ENCODE measurements at places on chromosomes 7 and 10.

DNA sequence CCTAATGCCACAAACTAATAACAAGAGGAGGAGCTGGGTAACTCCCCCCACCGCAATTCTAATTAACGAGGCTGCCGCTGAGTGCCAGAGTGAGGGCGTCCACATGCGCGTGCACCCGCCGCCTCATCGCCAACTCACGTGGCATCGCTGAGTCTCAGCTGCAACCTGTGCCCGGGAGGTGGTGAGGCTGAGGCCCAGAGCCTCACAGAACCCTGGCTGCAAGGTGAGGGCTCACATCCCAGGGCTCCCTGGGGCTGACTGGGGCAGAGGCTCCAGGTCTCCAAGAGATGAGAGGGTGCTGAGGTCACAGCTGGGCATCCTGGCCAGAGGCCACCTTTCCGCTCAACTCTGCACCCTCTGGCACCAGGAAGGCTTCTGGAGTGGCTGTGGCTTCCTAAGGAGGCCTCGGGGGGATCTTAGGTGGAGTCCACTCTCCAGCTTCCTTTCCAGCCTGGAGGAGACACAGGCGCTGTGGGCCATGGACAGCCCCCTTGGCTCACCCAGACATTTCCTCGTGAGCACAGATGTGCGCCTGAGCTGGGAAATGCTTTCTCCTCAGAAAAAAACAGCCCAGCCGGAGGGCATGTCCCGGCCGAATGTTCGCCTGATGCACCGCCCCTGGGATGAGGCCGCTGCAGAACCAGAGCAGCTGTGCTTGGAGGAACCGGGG is 242.6 kb downstream of the MAD1L1 start:
- peak; percentile 82 for DNase-seq

DNA sequence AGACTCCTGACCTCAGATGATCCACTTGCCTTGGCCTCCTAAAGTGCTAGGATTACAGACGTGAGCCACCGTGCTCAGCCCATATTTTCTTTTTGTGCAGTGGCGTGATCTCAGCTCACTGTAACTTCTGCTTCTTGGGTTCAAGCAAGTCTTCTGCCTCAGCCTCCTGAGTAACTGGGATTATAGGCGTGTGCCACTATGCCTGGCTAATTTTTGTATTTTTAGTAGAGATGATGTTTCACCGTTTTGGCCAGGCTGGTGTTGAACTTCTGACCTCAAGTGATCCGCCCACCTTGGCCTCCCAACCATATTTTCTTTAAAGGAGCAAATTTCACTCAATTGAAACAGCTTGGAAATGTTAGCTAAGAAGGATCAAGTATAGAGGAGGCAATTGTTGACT is 16.5 kb downstream of the GBF1 start:
- no peak for DNase-seq

GRCh38 chr7:144416341-144416740 is 12.8 kb upstream of the NOBOX start:
- DNase-seq: no peak

- no peak for DNase-seq
Measured at GRCh38 chr10:90743291-90743690, 114.5 kb downstream of the HTR7 start.

DNA sequence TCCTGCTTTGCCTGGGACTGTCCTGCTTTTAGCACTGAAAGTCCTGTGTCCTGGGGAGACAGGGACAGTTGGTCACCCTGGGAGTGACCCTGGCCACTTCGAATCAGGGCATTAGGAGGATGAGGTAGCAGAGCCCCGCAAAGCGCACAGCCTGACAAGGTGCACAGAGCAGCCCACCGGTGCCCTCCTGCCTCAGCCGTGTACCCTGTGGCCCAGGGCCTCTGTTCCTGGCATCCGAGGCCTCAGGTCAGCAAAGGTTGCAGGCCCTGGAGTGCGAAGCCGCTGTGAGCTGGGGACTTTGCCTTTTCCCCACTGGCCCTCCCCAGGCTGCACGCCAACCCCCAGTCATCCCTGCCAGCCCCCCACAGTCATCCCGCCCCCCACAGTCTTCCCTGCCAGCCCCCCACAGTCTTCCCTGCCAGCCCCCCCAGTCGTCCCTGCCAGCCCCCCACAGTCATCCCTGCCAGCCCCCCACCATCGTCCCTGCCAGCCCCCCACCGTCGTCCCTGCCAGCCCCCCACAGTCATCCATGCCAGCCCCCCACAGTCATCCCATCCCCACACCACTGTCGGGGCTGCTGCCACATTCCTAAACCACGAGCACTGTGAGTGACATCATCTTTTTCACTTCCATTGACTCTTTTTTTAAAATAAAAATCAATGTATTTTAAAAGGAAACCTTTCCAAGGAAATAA is 91.8 kb downstream of the RGS10 start:
- DNase-seq: no peak

GRCh38 chr10:80503584-80504157 is 34.0 kb upstream of the SH2D4B start:
- no peak for DNase-seq

GRCh38 chr7:99733448-99733847 is 1.5 kb downstream of the CYP3A7 start:
- DNase-seq: no peak

DNA sequence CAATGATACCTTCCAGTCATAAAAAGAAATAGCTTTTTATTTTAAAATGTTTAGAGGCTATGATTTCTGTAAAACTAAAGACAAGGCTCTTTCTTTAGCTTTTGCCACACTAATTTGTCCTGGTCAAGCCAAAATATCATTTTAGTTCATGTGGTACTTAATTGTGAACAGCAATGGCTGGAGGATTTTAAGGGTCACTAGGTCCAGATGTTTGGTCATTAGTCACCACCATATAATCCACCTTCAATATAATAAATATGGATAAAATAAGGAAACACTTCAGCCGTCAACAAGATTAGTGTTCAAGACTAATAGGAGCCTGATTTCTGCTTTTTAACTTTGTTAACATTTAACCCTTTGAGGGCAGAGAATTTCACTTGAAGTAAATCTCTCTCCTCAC is 50.0 kb upstream of the HGF start:
- DNase-seq: no peak

DNA sequence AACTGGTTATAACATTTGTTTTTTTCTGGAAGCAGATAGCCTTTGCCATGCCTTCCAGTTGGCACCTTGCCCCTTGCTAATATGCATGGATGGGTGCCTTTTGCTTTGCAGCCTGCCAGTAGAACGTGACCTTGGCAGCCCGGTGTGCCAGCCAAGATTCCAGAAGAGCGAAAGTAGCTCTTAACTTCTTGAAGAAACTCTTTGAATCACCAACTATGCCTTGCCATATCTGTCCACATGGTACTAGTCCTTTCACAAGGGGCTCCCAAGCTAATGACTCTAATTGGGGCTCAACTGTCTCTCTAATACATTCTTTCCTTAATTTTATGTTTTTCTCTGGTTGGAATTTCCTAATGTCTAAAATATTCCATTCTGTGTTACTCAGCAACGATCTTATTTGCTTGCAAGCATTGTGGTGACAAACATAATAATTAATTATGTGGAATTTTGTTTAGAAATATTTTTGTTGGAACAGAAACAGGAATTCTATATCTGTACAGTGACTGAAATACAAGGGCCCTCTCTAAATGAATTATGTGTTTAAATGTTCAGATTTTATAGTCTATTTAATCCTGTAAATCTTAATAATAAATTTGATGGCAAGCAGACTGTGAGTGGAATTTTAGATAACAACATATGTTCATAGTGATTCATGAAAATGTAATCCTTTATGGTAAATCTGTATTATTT is 45.8 kb downstream of the HDAC9 start:
- peak; percentile 49 for DNase-seq

DNA sequence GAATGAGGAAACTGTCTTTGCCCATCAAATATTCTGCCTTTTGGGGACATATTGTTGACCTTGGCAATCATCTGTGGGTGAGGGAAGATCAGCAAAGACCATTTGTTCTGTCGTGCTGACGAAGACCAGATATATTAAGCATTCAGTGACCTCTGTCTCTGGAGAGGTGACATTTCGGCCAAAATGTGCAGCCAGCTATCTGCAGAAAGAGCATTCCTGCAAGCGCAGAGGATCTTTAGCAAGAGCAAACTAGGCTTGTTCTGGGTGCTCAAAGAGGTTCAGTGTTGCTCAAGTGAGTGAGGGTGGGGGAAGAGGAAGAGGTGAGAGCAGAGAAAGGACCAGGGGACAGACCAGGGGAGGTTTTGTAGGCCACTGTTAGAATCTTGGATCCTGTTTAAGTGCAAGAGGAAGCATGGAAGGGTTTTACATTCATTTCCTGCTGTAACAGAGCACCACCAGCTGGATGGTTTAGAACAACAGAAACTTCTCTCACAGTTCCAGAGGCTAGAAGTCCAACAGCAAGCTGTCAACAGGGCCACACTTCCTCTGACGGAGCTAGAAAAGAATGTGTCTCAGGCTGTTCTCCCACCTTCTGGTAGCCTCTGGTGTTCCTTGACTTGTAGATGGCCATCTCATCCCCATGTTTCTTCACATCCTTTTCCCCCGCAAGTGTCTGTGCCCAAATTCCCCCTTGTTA is 11.2 kb downstream of the C10orf120 start:
- DNase-seq: no peak

GRCh38 chr7:77823787-77824186 is 25.2 kb downstream of the PHTF2 start:
- DNase-seq: no peak

- DNase-seq: no peak
Measured at GRCh38 chr10:110513949-110514348, 16.2 kb downstream of the DUSP5 start.

DNA sequence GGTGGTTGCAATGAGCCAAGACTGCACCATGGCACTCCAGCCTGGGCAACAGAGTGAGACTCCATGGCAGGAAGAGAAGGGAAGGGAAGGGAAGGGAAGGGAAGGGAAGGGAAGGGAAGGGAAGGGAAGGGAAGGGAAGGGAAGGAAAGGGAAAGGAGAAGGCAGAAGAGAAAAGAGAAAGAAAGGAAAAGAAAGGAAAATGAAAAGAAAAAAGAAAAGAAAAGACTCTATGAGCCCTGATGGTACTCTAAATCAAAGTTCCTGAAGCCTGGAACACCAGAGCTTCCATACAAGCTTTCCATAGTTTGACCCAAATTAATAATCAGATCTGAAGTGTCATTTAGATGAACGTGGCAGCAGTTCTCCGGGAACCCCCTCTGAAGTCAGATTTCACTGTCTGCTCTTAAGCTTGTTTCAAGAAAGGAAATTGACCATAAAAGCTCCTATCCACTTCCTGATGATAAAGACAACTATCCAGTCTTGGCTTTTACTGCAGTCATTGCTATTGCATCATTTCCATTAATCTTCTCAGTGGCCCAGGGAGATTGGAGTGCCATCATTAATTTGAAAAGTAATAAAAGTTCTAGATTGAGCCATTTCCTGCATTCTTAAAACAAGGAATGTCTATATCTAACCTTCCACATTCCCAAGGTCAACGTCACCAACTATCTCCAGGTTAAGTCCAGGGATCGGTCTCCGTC is 44.2 kb upstream of the FRMD4A start:
- DNase-seq: no peak

- DNase-seq: no peak
Measured at GRCh38 chr10:77436257-77436975, 201.2 kb downstream of the KCNMA1 start.

GRCh38 chr10:123100030-123100762 is 35.6 kb upstream of the HMX3 start:
- no peak for DNase-seq

GRCh38 chr7:14069961-14070360 is 80.5 kb upstream of the ETV1 start:
- no peak for DNase-seq

DNA sequence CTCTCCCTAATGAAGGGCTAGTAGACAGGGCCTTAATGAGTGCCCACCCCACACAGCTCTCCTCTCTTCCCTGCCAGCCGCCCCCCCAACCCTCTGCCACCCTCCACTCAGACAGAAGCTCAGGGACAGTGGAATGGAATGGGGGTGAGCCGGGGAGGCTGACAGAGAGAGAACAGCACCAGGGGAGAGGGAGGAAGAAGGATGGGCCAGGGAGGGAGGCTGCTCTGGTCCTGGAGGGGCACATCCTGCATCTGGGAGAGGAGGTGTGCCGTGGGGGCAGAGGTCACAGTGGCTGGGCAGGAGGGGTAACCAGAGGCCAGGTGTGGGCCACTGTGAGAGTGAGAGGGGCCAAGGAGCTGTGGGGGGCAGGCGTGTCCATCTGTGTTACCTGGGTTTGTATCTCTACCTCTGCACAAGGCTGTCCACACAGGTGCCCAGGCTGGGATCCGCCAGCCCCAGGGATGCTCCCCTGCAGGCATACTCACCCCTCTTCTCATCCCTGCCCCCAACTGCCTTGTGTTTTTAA is 2.4 kb downstream of the NYAP1 start:
- no peak for DNase-seq

DNA sequence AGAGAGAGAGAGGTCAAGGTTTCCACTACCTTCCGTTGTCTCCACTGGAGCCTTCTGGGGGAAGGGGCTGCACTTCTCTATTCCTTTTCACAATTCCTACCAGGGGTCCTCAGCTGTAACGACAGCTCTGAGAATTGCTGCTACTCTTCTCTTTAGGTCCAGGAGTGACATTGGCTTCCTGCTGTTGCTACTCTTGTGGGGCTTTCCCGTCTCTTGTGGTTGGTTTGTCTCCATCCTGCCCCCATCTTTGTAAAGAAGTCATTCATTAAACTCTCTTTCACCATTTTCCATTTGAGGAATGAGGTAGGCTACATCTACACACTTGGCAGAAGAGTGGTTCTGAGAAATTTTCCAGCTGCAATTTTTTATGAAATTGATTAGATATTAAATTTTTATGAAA is 238.8 kb upstream of the LYZL1 start:
- DNase-seq: no peak

GRCh38 chr7:22723181-22723601 is 3.8 kb upstream of the IL6 start:
- DNase-seq: peak; percentile 59

GRCh38 chr7:143027032-143027431 is at the start of gene OR9A2:
OR9A2 (minus strand) TSS chr7:143027132; CDS start chr7:143027132, 0 bp downstream.
- DNase-seq: no peak

DNA sequence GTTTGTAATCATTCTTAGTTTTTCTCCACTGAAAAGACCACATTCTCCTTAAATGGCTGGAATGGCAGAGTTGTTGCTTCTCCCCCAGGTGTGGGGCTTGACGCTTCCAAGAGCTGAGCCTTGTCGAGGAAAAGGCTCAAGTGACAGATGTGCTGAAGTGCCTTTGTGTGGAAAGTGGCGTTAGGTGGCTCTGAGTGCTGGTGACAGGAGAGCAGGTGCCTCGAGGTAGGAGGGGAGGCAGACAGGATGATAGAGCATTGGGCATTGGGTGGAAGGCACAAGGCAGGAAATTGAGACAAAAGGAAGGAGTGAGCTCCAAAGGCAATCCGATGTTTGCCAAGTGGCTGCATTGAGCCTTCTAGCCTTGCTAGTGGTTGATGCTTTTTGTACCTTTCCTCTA is 6.7 kb downstream of the KIAA1217 start:
- DNase-seq: no peak

- no peak for DNase-seq
Measured at GRCh38 chr7:154905146-154905545, 97.8 kb downstream of the PAXIP1 start.

GRCh38 chr10:72261784-72262404 is 11.8 kb upstream of the DDIT4 start:
- no peak for DNase-seq

DNA sequence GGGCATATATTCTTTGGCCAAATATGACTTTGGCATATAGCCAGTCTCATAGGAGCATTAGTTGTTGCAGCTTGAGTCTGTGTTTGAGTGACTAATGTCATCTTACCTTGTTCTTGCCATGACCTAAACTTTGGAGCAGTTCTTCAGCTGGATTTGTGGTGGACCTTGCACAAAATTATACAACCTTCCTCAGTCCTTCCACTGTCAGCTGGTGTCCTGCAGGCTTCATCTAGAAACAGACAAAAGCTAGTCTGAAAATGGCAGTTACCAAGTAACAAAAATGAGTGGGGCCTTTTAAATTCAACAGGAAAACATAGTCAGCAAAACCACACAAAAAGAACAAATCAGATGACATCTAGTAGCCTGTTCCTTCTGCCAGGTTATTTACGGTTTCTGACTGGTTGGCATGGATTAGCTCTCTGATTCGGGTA is 59.5 kb upstream of the HECTD2 start:
- no peak for DNase-seq
